ENCODE measurements at places on chromosomes 3 and 15. TPM values are rescaled to one million over a fixed set of nuclear protein-coding genes. Genes with fewer than 3 reads are reported as not detected.
A peak's percentile ranks its signal among the peaks of the same experiment; 100 is the strongest.

- H3K4me1 ChIP-seq, result peaks cover 98% of the 10 kb centered on the region
- no peaks in the 10 kb centered on the region for H3K36me3 ChIP-seq
- peak overlapping the region; percentile 39 for H3K27ac ChIP-seq
- no peak for ATAC-seq
- H3K4me3 ChIP-seq, result no peak overlapping the region
These were observed 51.1 kb downstream of the PSMD6 start for GRCh38 chr3:63972196-63972595.

GRCh38 chr3:52238193-52238760 is 681 bp downstream of the TWF2 start:
- H3K36me3 ChIP-seq, result peaks cover 20% of the 10 kb centered on the region
- H3K4me3 ChIP-seq, result peak overlapping the region; percentile 95
- peak overlapping the region; percentile 89 for H3K27ac ChIP-seq
- H3K27me3 ChIP-seq, result no peaks in the 10 kb centered on the region
- peaks cover 36% of the 10 kb centered on the region for H3K4me1 ChIP-seq
- no peak for ATAC-seq

DNA sequence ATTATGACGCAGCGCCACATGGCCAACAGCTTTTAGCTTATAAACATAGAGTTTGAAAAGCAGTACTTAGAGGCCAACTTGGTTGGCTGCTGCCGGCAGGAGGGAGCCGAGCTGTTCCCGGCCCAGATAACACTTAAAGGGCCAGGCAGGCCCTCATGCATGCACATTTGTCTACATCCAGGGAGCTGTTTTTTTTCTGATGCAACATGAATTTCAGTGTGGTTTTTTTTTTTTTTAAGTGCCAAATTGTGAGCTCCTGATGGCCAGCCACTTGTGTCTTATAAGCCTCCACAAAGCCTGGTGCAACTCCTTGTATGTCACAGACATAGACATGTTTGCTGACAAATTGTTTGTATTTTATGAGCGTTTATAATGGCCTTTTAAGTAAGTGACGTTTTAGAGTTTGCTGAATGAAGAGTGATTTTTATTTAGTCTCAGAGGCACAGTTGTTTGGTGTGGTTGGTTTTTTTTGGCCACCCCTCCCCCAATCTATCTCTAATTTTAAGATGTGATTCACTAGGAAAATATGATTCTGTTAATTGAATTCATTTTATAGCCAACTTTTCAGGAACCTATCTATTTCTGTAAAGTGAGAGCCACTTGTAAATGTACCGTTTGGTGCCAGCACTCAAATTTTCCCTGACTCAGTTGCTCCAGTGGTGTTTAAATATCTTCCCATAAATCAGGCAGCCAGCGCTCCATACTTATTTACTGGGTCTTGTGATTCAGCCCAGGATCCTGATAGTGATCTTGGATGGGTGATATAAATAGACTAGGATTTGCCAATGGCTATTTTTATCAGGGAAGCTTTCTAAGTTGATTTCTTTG is 134.3 kb downstream of the VGLL4 start:
- no peaks in the 10 kb centered on the region for H3K27me3 ChIP-seq
- peak overlapping the region; percentile 76 for H3K27ac ChIP-seq
- peak; percentile 91 for ATAC-seq
- peaks cover 9% of the 10 kb centered on the region for H3K4me1 ChIP-seq

DNA sequence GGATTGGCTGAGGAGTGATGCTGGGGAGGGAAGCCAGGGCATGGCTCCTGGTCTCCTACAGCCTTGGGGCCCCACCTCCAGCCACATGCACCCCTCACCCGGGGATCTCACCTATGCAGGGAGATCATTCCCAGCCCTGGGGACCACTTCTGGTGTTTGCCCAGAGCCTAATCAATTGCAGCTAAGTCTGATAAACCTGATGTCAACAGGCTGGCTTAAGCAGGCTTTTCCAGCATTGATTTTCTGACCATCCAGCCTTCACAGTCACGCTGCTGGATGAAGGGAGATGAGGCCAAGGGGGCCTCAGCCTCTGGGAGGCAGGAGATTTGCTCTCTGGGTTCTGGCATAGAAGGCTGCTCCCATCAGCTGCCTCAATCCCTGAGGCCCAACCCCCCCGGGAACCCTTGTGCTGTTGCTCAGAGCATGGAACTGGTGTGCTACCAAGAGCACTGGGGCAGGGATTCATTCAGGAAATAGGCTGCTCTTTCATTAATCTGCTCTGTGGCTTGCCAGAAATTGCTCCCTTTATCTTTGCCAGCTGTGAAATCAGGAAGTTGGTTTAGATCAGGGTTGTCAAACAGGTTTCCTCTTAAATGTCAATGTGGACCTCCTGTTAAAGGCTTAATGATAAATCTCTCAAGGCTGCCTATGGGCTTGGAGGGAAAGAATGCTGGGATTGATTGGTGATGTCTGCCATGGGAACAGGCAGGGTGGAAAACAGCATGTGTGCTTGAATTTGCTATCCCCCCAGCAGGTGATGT is 19.0 kb downstream of the FAM3D start:
- H3K27me3 ChIP-seq, result no peaks in the 10 kb centered on the region
- no peak overlapping the region for H3K27ac ChIP-seq
- ATAC-seq, result no peak
- H3K4me3 ChIP-seq, result no peak overlapping the region

DNA sequence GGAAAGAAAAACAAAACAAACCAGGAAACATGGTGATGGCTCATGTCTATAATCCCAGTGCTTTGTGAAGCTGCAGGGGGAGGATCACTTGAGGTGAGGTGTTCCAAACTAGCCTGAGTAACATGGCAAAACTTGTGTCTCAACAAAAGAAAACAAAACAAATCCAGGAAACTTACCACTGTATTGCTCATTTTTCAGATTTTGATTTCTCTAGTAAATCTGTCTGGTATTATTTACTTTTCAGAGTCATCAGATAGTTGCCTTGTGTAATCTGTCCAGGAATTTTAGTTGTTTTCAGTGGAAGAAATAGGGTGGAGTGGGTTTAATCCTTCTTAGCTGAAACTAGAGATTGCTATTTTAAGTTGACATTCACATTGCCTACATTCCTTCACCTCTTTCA is 91.8 kb upstream of the ALCAM start:
- H3K4me3 ChIP-seq, result no peak overlapping the region
- no peaks in the 10 kb centered on the region for H3K4me1 ChIP-seq
- ATAC-seq, result no peak
- H3K27me3 ChIP-seq, result no peaks in the 10 kb centered on the region
- no peak overlapping the region for H3K27ac ChIP-seq

DNA sequence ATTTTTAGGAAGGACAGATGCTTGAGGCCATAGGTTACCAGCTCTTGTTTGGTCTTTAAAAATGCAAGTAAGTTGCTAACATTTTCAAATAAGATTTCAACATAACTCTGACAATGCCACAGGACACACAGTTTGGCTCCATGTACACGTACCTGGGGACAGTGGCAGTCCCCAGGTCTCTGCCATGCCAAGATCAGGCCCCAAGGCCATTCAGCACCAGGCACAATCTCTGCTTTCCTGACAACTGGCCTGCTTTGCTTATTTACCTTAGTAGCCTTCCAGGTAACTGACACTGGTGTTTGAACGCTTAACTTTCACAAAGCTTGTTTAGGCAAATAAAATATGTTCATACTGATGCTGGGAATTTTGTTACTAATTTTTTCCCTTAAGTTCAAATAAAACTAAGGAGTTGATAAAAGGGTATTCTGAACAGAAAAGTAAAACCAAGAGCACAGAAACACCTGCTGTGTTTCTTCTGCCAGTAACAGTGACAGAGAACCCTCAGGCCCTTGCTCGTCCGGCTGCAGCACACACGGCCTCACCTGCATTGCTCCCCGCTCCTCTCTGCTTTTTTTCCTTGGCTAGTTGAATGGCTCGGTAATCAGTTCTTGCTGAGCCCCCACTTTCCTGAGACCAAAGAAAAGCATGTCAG is 16.5 kb downstream of the ZXDC start:
- no peaks in the 10 kb centered on the region for H3K27me3 ChIP-seq
- H3K36me3 ChIP-seq, result peaks cover 98% of the 10 kb centered on the region
- H3K4me1 ChIP-seq, result no peaks in the 10 kb centered on the region
- no peak overlapping the region for H3K27ac ChIP-seq
- no peak for ATAC-seq
- no peak overlapping the region for H3K4me3 ChIP-seq

DNA sequence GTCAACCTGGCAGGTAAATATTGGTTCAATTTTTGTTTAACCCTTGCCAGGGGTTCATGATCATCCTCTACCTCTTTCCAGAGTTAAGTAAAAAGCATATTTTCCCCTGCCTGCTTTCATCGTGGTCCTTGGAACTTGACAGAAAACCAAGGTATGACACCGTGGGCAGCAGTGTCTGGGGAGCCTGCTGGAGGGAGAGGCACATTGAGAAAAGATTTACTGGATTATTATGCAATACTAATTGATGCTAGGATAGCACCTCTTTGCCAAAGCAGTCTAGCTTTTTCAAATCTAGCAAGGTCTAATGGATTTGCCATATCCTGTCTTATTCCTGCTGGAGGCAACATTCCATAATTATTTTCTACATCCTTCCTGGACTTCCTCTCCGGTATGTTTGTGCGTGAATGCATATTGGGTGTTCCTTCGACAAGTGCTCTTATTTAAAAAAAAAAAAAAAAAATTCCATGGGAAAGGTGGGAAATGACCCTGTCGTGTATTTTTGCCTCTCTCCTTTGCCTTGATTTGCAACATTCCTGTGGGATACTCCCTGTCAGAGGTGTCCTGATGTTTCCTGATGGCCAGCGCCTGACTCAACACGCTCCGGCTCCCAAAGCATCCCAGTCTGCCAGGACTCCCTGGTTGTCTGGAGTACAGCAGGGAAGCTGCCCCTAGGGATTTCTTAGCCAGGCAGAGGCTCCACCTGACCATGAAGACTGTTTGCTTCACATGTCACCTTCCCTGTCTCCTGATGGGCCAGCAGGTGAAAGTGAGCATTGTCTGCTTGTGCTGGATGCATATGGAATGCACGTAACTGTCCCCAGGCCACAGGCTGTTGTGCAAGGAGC is 6.3 kb downstream of the BHLHE40 start:
- peaks cover 12% of the 10 kb centered on the region for H3K4me1 ChIP-seq
- peak overlapping the region; percentile 96 for H3K27ac ChIP-seq
- no peaks in the 10 kb centered on the region for H3K27me3 ChIP-seq
- no peak overlapping the region for H3K4me3 ChIP-seq

GRCh38 chr15:65476903-65477302 is 40.6 kb downstream of the DPP8 start:
- H3K36me3 ChIP-seq, result peaks cover 99% of the 10 kb centered on the region
- ATAC-seq, result no peak
- no peaks in the 10 kb centered on the region for H3K27me3 ChIP-seq
- no peak overlapping the region for H3K27ac ChIP-seq
- H3K4me1 ChIP-seq, result no peaks in the 10 kb centered on the region

TTLL13 gene
- not detected for total RNA-seq

UBA5 gene
- total RNA-seq, result 26.9 TPM

Measured in gastroesophageal sphincter (tissue), 4 donors.